ENCODE measurements at places on chromosomes 12 and 14.

GRCh38 chr12:94982456-94982855, 21.0 kb downstream of the NDUFA12 start:
- no peak for DNase-seq

GRCh38 chr12:30169839-30170591, 386.3 kb upstream of the TMTC1 start:
- no peak for DNase-seq

DNA sequence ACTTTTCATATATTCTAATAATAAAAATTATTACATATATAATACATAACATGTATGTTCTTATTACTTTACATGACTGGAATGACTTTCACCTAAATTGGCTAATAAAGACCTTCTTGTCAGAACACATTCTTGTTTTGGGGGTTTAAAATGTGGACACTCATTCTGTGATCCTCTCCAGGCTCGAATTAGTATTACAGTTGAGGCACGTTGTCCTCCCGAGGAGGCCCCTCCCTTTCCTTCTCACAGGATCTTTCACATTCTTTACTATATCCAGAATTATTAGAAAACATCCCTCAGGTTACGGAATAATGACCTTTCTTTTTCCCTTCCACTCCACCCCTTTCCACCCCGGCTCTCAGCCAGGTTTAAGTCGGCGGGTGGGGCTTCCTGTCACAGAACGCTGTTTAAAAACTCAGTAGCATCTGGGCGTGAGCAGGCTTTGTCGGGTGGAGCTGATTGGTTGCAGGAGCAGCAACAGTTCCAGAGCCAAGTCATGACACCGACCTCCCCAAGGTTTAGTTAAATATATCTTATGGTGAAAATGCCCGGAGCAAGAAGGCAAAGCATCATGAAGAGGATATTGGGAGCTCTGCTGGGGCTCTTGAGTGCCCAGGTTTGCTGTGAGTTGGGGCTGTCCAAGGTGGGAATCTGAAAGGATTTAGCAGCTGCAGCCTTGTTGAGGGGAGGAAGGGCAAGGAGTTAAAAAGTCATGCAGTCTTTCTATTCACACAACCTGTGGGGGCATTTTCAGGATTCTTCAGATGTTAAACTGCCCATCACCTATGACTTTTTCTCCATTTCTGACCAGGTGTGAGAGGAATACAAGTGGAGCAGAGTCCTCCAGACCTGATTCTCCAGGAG, 396.7 kb upstream of the OR4E1 start:
- DNase-seq, result no peak

GRCh38 chr12:114711689-114712152, 27.7 kb upstream of the TBX3 start:
- no peak for DNase-seq

GRCh38 chr14:101480022-101480746, 81.1 kb upstream of the DIO3 start:
- peak; percentile 45 for DNase-seq

- DNase-seq, result peak; percentile 79
These were observed at the start of gene CPM for GRCh38 chr12:68932961-68933893. Gene CPM (minus strand): TSS chr12:68933171. CDS start chr12:68932837, 334 bp downstream.

DNA sequence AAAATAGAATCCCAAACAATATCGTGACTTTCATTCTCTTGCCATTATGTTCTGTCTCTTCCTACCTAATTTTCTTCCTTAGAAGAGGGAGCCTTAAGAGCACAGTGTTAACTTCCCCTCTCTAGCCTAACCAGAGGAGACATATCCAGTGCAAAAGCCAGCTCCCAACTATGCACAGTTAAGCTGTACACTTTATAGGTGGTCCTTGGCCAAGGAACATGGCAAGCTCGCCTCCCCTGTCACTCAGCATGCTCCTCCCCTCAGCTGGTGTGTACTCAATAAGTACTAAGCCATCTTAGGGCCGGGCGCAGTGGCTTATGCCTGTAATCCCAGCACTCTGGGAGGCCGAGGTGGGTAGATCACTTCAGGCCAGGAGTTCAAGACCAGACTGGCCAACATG, 255.1 kb upstream of the TMPO start:
- DNase-seq, result no peak

- DNase-seq, result no peak
These were observed 421 bp upstream of the ACADS start for GRCh38 chr12:120725151-120725658.

DNA sequence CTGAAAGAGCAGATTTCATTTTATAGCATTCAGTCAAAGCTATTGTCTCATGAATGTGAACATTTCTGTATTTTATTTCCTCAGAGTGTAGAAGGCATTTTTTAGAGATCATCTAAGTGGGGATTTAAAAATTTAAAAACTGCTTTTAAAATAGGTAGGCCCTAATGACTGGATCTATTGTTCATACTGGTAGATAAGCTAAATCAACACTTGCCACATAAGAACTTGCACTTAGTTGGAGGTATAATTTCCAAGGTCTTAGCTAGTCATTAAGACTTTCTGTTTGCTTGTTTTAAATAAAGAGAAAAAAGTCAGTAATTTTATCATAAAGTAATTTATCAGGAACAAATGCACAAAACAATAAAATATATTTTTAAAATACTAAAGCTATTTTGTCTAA, 75.2 kb upstream of the LMO3 start:
- DNase-seq, result no peak

DNA sequence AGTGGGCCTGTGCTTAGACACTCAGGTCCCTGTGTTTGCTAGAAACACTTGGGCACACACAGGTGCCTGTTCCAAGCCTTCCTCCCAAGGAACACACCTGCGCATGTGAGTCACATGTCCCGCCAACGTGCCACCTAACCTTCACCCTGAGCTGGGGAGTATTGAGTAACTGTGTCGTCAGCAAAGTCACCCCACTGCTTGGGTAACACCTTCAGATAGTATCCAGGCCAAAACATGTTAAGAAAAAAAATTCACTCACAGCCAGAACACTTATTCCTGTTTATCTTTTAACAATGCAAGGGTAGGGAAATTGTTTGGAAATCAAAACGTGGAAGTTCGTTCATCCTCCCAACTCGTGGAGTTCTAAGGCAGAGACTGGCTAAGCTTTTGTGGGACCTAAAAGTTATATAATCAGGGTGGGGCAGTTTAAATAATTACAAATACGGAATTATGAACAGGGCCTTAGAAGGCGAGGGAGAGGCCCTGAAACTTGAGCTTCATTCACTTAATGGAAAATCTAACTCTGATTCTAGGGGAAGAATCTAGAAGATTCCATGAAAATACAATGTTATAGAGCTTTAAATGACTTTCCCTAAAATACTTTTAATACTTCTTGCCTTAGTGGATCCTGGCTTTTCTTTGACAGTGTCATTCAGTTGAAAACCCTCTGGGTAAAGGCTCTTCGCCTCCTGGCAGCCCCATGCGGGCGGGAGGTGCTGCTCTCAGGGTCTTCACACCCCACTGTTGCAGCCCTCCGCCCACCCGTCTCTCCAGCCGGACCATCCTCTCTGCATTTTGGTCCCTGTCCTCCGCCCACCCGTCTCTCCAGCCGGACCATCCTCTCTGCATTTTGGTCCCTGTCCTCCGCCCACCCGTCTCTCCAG, 30.3 kb upstream of the ADIPOR2 start:
- DNase-seq, result peak; percentile 81

GRCh38 chr12:15627995-15628945, 160.9 kb downstream of the EPS8 start:
- no peak for DNase-seq

GRCh38 chr14:61841145-61841544, 78.9 kb downstream of the SNAPC1 start:
- DNase-seq, result no peak

- no peak for DNase-seq
These were observed 32.3 kb downstream of the EFCAB11 start for GRCh38 chr14:89922031-89922907.

GRCh38 chr12:126219654-126220279, 1154.5 kb downstream of the AACS start:
- no peak for DNase-seq

GRCh38 chr14:34619471-34619870, 10.5 kb downstream of the SNX6 start:
- no peak for DNase-seq

- DNase-seq, result no peak
These were observed 643.8 kb upstream of the ALG10B start for GRCh38 chr12:37672655-37673260.

- no peak for DNase-seq
These were observed 63.9 kb downstream of the FUT8 start for GRCh38 chr14:65476273-65476941.

GRCh38 chr14:75064205-75064567, 362 bp upstream of the ACYP1 start:
- DNase-seq, result no peak

GRCh38 chr14:106442857-106443256, 916.5 kb downstream of the TMEM121 start:
- no peak for DNase-seq

GRCh38 chr12:64137117-64137516, 85.0 kb downstream of the KICS2 start:
- no peak for DNase-seq

DNA sequence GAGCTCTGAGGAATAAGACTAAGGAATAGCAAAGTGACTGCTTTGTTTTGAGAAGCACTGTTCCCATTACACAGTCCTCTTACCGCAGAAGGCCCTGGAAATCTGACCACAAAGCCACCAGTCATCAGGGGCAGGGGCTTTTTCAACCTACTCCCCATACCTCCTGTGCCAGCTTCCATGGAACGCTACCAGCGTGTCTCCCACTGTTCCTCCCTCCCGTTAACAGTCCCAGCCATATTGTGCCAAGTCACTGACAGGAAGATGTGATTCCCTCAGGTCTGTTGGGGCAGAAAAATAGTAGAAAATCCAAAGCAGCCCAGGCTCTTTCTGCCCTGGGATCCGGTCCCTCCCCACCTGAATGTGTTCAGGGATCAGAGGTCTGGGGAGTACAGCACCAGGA, 46.6 kb upstream of the VPS33A start:
- DNase-seq, result no peak

DNA sequence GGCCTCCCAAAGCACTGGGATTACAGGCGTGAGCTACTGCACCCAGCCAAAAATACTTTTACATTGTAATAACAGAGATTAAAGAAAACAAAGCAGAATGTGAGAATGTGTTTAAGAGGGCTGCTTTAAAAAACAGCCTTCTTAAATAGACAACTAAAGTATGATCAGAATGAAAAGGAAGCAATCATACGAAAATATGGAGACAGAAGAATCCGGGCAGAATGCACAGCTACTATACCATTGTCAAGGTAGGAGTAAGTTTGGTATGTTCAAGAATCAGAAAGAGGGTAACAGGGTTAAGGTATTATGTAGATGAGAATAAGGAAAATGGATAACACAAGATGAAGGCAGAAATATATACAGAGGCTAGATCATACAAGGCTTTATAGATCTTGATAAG, 8.5 kb downstream of the SEC23A start:
- no peak for DNase-seq

DNA sequence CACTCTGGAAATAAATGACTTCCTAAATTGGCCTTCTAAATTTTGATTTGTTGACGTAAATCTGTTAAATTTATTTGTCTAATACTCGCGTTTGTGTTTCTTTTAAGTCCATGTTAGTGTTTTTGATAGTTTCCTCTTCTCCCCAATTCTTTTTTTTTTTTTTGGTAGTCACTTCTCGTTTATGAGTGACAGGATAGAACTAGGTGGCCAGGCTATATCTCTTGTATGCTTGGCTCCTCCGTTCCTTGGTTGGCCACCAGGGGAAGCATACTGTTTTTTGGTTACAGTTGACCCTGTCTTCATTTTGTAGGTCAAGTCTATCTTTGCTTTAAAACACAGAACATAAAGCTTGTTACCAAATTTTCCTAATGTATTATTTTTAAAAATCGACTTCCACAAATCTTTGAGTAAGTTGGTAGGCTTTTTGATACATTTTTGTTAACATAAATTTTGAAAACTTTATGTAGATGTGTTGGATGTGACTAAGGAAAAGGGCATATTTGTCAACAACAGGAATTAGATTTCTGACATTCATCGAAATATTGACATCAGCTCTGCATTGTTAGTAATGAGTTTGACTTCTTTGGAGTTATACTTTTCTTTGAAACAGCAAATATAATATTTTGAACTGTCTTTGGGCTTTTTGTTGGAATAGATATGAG, 2.2 kb downstream of the RCOR1 start:
- DNase-seq, result peak; percentile 79

GRCh38 chr14:50040895-50041465, 75.4 kb downstream of the VCPKMT start:
- DNase-seq, result no peak

DNA sequence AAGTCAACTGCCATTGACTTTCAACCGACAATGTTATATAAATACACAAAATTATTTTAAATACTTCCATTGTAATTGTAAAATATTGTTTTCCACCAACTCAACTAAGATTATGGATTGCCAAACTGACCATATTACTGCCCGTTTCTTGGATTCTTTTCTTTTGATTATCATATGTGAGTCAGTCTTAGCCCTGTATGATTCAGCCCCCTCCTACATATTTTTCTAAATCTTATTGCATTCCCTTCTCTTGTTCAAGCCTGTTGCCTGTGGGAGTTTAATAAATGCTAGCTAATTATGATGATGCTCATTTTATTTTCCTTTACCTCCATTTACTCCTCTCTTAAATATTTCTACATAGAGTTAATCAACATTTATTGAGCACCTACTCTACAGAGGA, 6.8 kb downstream of the RASSF9 start:
- no peak for DNase-seq

DNA sequence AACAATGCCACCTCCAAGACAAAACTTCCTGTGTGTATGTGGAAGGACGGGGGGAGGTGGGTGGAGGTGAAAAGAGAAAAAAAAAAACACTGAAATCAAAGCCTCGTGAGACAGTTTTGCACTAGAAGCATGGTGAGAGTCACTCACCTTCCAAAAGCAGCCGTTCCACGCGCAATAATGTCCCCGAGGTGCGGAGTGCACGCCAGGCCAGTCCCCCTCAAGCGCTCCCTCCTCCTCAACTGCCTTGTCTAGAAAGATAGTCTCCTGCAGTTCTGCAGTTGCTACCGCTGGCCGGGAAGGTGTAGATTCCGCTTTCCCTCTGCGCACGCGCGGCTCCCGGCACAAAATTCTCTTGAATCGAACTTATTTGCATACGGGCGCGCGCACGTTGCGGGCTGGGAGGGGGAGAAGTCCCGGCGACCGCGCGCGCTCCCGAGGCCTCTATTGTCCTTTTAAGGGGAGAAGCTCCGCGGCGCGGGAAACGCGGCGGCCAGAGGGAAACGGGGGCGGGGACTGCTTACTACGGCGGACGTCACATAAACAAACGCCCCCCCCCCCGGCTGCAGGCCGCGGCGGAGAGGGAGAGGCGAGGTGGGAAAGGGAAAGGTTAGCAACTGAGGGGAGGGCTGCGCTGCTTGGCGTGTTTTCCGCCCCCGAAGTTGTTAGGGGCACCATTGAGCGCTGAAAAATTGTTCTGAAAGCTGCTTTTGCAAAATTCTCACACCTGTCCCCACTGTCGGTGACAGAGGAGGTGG, at the start of gene SINHCAF:
Gene SINHCAF (minus strand): TSS at position 274 of the 755 bp plus-strand sequence. CDS start 27,946 bp downstream, outside the sequence.
- DNase-seq, result peak; percentile 100
